ENCODE measurements at places on chromosomes 2 and 18.
A peak's percentile ranks its signal among the peaks of the same experiment; 100 is the strongest.

DNA sequence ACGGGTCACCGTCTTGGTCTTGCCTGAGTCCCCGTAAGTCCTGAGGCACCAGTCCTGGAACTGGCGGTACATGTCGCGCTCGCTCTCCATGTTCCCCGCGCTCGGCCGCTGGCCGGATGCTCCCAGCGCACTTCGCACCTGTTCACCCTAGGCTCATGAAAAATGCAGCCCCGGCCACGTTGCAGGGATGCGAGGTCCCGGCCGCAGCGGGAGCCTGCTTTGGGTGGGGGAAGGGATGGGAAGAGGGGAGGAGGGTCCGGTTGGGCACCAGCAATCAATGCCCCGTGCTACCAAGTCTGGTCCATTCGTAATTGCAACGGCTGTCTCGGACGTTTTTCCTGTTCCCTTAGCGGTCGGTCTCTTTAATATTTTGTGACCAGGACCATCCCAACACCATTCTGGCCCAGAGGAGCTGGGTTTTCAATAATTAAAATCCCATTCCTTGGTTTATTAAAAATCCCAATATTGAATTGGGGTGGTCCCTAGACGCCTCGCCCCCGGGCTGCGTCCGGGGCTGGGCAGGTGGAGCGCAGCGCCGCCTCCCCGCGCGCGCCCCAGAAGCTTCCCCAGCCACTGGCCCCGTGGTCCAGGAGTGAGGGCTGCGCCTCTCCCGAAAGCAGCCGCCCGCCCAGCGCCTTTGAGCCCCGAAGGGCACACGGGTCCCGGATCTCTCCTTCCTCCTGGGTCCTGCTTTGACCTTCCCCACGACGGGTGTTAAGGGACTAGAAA is 1.4 kb downstream of the NOL4 start:
- peak; percentile 8 for DNase-seq

DNA sequence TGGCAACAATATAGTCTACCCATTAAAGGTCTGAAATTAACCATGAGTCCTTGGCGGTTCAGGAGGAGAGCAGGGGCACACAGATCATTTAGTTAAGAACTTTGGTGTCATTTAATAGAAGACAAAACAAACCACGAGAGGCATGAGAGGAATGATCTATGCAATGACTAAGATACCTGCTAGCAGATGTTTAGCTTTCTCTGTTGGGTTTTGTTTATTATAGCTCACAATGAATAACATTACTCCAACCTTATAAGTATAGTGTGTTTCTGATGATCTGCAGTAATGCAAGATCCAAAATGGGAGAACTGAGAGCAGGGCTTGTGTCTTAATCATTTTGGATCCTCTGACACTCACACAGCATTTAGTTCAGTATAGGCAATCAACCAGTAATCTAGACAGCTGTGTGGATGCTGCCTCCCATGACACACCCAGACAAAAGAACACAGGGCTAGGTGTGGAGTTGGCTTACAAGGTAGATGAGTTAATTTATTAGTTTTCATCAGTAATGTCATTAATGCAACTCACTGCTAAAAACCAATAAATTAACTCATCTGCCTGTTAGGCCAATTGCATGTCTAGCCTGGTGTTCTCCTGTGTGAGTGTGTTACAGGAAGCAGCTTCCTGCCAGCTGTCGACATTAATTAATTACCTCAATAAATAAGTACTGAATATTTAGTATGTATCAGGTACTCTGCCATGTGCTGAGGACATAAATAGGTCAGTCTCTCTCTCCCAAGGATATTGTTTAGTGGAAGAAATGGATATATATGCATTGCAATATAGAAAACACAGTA is 92.3 kb downstream of the CLIP4 start:
- DNase-seq, result no peak

DNA sequence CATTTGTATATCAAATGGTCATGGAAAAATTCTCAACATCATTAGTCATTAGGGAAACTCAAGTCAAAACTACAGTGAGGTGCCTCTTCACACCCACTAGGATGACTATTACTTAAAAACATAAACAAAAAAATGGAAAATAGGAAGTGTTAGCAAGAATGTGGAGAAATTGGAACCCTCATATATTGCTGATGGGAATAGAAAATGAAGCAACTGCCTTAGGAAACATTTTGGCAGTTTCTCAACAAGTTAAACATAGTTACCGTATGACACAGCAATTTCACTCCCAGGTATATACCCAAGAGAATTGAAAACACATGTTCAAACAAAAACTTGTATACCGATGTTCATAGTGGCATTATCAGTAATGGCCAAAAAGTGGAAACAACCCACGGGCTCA is 18.1 kb upstream of the CYP26B1 start:
- DNase-seq, result no peak

GRCh38 chr2:231163011-231163410 is 35.4 kb upstream of the ARMC9 start:
- DNase-seq, result no peak

- no peak for DNase-seq
Measured at GRCh38 chr2:121242175-121242875, 42.7 kb downstream of the TFCP2L1 start.

- DNase-seq, result no peak
Measured at GRCh38 chr18:29259838-29260237, 1082.9 kb upstream of the CDH2 start.

DNA sequence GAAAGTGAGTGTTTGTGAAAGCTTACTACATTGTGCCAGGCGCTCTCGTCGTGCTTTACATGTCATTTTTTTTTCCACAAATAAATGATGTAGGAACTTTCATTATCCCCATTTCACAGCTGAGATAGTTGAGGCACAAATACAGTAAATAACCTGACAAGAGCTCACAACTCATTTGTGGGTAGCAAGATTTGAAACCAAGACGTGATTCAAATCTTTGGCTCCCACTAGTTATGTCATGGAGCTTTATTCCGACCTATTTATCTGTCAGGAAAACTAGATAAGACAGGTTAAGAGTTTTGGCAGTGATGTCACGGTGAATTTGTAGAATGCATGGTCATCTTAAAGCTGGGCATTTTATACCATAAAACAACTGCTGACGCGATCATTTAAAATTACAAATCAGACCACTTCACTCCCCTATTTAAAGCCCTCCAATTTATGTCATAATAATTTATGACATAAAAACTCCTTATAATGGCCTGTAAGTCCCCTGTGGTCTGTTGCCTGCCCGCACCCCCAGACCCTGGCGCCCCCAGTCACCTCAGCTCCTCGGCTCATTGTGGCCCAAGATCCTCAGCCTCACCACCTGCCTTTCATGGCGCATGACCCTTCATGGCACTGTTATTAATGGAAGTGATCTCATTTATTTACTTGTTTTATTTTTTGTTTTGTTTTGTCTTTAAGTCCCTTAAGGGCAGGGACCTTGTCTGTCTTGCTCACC is 678 bp upstream of the ZNF24 start:
- DNase-seq, result no peak

DNA sequence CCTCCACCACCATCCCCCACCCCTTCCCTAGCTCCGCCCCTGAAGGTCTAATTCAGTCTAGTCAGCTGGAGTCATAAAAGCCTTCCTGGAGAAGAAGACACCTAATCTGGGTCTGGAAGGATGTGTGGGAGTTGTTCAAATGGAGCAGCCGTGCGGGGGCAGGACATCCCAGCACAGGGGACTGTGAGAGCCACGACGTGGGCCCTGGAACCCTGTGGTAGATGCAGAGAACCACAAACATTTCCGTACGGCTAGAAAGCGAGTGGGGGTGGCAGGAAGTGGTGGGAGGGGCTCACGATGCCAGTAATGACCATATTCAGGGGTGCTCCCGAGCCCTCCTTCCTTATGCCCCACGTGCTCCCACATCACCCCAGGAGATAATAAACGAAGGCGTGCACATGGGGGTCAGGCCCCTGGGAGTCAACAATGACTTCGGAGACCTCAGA is 20.9 kb upstream of the COL6A3 start:
- peak; percentile 70 for DNase-seq

DNA sequence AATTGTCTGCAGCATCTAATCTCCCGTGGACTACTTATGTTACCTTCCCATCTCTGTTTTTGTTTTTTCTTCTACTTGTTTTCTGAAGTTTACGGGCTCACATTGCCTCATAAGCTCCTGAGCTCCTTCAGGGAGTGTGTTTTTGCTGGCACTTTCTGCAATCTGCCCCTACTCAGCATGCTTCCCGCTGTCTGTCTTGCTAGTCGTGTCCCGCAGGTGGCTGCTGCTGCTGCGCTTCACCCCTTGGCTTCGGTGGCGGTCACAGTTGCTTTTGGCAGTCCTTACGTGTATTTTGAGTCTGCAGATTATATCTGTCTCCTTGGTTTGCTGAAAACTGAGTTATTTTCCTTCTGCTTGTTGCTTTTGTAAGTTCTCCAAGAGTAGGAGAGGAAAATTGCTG is 37.3 kb downstream of the FER1L5 start:
- no peak for DNase-seq

DNA sequence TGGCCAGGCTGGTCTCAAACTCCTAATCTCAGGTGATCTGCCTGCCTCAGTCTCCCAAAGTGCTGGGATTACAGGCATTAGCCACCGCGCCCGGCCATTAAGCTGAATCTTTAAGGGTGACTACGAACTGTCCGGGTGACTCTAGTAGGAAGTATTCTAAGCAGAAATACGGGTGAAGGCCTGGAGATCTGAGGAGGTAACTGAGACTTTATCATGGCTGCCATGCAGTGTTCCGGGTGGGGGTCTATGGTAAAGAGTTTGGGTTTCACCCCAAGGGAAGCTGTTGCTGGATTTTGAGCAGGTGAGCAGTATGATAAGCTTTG is 20.1 kb upstream of the ROCK2 start:
- DNase-seq, result no peak

GRCh38 chr2:224155896-224156295 is 116.8 kb upstream of the SERPINE2 start:
- DNase-seq, result no peak

GRCh38 chr2:121778741-121779487 is 23.5 kb downstream of the TSN start:
- peak; percentile 61 for DNase-seq

GRCh38 chr18:40559556-40559955 is 1395.5 kb upstream of the PIK3C3 start:
- DNase-seq, result no peak

DNA sequence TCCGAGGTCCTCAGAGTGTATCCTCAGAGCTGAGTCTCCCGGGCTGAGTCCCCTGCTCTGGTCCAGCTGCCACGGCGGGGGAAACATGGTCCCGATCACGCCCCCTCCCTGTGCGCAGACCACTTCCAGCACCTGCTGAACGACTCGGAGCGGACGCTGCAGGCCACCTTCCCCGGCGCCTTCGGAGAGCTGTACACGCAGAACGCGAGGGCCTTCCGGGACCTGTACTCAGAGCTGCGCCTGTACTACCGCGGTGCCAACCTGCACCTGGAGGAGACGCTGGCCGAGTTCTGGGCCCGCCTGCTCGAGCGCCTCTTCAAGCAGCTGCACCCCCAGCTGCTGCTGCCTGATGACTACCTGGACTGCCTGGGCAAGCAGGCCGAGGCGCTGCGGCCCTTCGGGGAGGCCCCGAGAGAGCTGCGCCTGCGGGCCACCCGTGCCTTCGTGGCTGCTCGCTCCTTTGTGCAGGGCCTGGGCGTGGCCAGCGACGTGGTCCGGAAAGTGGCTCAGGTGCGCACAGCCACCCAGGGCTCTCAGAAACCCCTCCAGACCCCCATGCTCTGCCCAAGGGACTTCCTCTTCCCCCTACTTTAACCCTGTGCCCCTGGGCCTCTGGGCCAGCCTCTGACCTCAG is 26.7 kb downstream of the GPC1 start:
- DNase-seq, result no peak

- DNase-seq, result no peak
Measured at GRCh38 chr2:20327370-20327769, 23.3 kb downstream of the PUM2 start.

DNA sequence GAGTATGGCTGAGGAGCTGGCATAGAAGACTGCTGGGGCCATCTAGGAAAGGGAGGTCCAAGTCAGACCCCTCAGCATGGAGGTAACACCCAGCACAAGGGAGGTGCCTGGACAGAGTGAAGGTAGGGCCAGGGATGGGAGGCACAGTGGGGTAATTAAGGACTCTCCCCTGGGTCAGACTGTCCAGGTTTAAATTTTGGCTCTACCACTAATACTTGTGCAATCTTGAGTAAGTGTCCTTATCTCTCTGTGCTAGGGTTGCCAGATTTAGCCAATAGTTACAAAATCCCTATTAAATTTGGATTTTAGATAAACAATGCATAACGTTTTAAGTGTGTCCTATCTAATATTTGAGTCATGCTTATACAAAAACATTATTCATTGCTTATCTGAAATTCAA is 109.5 kb downstream of the LOXHD1 start:
- no peak for DNase-seq

GRCh38 chr2:218954541-218955300 is 4.7 kb upstream of the CDK5R2 start:
- no peak for DNase-seq

DNA sequence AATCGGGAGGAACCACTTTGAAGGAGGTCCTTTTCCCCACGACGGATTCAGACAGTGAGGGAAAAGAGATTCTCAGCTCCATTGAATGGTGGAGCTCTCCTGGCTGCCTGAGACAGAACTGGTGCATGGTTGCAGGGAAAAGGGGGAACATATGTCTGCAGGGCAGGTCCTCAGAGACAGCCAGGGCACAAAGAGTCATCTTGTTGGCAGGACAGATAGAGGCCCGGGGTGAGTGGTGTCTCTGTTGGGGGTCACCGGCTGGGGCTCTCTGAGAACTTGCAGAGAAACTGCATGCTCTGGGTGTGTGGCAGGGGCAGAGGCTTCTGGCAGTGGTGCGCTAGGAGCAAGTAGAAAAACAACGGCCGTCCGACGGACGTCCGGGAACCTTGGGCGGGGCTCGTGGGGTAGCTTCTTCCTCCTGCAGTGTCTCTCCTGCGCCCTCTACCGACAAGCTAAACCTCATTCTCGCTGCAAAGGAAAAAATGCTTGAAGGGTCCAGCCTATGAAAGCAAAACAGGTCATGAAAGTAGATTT is 94.3 kb downstream of the CDCA7 start:
- DNase-seq, result peak; percentile 87

DNA sequence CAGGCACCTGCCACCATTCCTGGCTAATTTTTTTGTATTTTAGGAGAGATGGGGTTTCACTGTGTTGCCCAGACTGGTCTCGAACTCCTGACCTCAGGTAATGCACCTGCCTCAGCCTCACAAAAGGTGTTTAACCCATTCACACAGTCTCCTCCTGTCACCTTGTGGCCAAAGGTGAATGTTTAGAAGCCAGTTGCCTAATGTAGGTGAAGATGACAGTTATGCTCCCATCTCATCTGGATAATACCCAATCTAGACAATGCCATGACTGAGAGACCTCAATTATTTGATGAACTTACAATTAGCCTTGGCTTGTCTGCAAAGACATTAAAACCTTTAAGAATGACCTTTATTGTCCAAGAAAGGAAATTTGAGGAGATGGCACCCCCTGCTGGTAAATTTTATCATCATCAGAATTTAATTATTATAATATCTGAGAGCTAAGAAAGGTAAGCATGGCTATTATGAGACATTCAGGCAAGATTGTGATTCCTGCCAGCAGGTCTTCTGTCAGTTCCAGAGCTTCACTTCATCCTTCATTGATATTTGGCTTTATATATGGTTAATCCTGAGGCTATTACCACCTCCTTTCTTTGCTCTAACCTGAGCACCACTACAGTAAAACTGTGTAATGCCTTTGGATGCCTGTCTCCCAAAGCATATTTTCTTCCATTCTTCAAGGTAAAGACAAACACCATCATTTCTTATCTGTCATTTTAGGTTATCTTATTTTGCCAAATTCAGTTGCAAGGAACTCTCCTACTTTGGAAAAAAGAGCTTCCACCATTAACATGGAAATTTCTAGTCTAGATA is 117.6 kb downstream of the FAM124B start:
- peak; percentile 22 for DNase-seq

GRCh38 chr18:2960983-2961696 is 51.8 kb downstream of the LPIN2 start:
- no peak for DNase-seq

All from urothelium cell line (cell line).